A549 treated with Hydrocortisone at 1 μM for 4 hours (cell line): ENCODE measurements at places on chromosomes 7 and 10. TPM values are rescaled to one million over a fixed set of nuclear protein-coding genes. Genes with fewer than 3 reads are reported as not detected.

Gene NPFFR1
- total RNA-seq: not detected in 5 replicates

Gene APBB1IP
- 5.1 to 6.4 TPM (median 5.9 TPM) in 5 replicates for total RNA-seq

Gene SPDYE2
- 0.05 TPM in 1 of 5 replicates, not detected in the others for total RNA-seq

Gene ABCB1
- total RNA-seq: 0.02 to 0.29 TPM (median 0.11 TPM) in 5 replicates

Gene RET
- 0.36 to 1.0 TPM (median 0.73 TPM) in 5 replicates for total RNA-seq

Gene ZNF503
- 6.7 to 9.0 TPM (median 8.5 TPM) in 5 replicates for total RNA-seq

Gene C7orf57
- 0.12 to 0.31 TPM (median 0.26 TPM) in 5 replicates for total RNA-seq

Gene MEOX2
- total RNA-seq: not detected in 5 replicates

Gene FEZF1
- total RNA-seq: not detected in 5 replicates

Gene ARPC1A
- 117 to 137 TPM (median 126 TPM) in 5 replicates for total RNA-seq

Gene VOPP1
- total RNA-seq: 86.2 to 97.9 TPM (median 90.8 TPM) in 5 replicates

Gene CYP26C1
- total RNA-seq: not detected in 5 replicates

Gene RPEL1
- total RNA-seq: 0.06 TPM in 1 of 5 replicates, not detected in the others

Gene DGKB
- not detected in 5 replicates for total RNA-seq

Gene NACAD
- 0.22 to 0.37 TPM (median 0.31 TPM) in 5 replicates for total RNA-seq

Gene PNLIPRP2
- total RNA-seq: 0.07 to 0.30 TPM (median 0.09 TPM) in 4 of 5 replicates, not detected in the other

Gene RHOBTB1
- total RNA-seq: 11.3 to 17.4 TPM (median 13.9 TPM) in 5 replicates

Gene MRPS33
- 99.8 to 120 TPM (median 110 TPM) in 5 replicates for total RNA-seq

Gene REPIN1
- total RNA-seq: 71.0 to 85.8 TPM (median 82.8 TPM) in 5 replicates

Gene BHLHA15
- 0.50 to 0.86 TPM (median 0.61 TPM) in 5 replicates for total RNA-seq

Gene UCMA
- not detected in 5 replicates for total RNA-seq

Gene PRSS58
- not detected in 5 replicates for total RNA-seq

Gene NDUFA5
- total RNA-seq: 29.9 to 42.4 TPM (median 33.4 TPM) in 5 replicates

Gene IL6
- total RNA-seq: 0.80 to 1.9 TPM (median 1.1 TPM) in 5 replicates

Gene OR13A1
- total RNA-seq: 0.05 TPM in 1 of 5 replicates, not detected in the others

Gene VWDE
- 0.31 to 0.70 TPM (median 0.43 TPM) in 5 replicates for total RNA-seq

Gene ZNF488
- 10.9 to 15.0 TPM (median 13.2 TPM) in 5 replicates for total RNA-seq

Gene IMPDH1
- 127 to 137 TPM (median 133 TPM) in 5 replicates for total RNA-seq

Gene CXCL12
- 0.06 to 0.24 TPM (median 0.13 TPM) in 5 replicates for total RNA-seq

Gene ANXA8
- total RNA-seq: 28.3 to 41.4 TPM (median 35.1 TPM) in 5 replicates

Gene FRMD4A
- total RNA-seq: 2.6 to 3.8 TPM (median 3.2 TPM) in 5 replicates

Gene PAX4
- total RNA-seq: not detected in 5 replicates

Gene TYSND1
- total RNA-seq: 13.1 to 17.1 TPM (median 16.5 TPM) in 5 replicates

Gene HOXA1
- 2.4 to 3.6 TPM (median 3.3 TPM) in 5 replicates for total RNA-seq

Gene SSMEM1
- total RNA-seq: not detected in 5 replicates

Gene SPDYE16
- not detected in 5 replicates for total RNA-seq

Gene ANKRD22
- 0.20 to 0.31 TPM (median 0.30 TPM) in 5 replicates for total RNA-seq

Gene CCDC146
- total RNA-seq: 0.32 to 0.70 TPM (median 0.49 TPM) in 5 replicates

Gene KLF14
- total RNA-seq: 0.03 to 0.07 TPM (median 0.05 TPM) in 4 of 5 replicates, not detected in the other

Gene ZFAND2A
- 49.5 to 56.1 TPM (median 52.2 TPM) in 5 replicates for total RNA-seq

Gene HOXA5
- 4.1 to 5.9 TPM (median 4.2 TPM) in 5 replicates for total RNA-seq

Gene CALML3
- not detected in 5 replicates for total RNA-seq

Gene ELN
- 0.07 to 0.23 TPM (median 0.10 TPM) in 5 replicates for total RNA-seq
